T-cell (primary cell): ENCODE measurements at places on chromosomes 12 and 14.

- DNase-seq, result no peak
- no peaks in the 10 kb centered on the region for H3K27me3 ChIP-seq
- H3K36me3 ChIP-seq, result no peaks in the 10 kb centered on the region
- H3K27ac ChIP-seq, result no peak overlapping the region
Measured at GRCh38 chr12:78226763-78227162, 396.1 kb downstream of the NAV3 start.

DNA sequence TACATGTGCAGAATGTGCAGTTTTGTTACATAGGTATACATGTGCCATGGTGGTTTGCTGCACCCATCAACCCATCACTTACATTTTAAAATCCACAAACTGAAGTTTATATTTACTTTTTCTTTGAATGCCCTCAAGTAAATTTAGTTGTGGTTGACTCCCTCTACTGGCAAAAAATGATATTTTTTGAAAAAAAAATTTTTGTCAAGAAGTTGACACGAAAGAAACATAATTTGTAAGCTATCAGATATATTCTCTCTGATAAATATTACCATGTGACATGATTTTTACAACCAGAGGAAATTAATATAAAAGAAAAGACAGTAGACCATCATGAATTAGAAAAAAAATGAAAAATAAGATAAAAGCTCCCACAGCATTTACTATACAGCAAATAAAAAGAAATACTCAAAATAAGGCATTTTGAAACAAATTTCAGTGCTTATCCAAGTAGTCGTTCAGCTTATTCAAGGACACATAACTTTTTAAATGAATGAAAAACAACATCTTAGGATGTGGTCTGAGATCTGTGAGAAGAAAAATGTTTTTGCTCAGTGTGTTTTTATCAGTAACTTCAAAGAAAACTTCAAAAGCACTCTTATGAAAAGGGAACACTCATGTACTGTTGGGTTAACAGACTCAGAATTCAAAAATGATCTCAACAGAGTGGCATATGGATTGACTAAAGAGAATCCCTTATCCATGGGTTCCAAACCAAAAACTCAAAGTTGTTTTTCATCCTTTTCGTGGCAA lies 30.0 kb upstream of the GRIP1 start:
- no peak overlapping the region for H3K27ac ChIP-seq
- no peaks in the 10 kb centered on the region for H3K36me3 ChIP-seq
- DNase-seq, result no peak
- H3K4me3 ChIP-seq, result peak overlapping the region; percentile 5
- no peaks in the 10 kb centered on the region for H3K27me3 ChIP-seq

DNA sequence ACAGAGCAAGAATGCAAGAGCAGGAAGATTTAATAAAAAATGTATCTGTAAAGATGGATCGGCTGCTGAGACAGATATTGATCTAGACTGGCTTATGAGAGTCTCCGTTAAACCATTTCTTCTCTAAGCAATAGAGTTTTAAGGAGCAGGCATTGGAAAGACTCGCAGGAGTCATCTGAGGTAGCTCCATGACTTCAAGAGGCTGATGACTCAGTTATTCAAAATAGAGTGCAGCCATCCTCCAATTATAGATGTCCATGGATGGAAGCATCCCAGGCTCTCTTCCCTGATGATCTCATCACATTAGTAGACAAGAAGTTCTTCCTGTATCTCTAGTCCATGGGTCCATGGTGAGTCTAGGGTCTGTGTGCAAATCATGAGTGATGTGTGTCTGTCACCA lies 638.3 kb upstream of the TMEM132C start:
- H3K4me1 ChIP-seq, result no peaks in the 10 kb centered on the region
- no peak overlapping the region for H3K27ac ChIP-seq
- H3K4me3 ChIP-seq, result no peak overlapping the region

- H3K4me1 ChIP-seq, result no peaks in the 10 kb centered on the region
- no peaks in the 10 kb centered on the region for H3K27me3 ChIP-seq
Measured at GRCh38 chr12:79309039-79309438, 381.7 kb downstream of the PAWR start.

DNA sequence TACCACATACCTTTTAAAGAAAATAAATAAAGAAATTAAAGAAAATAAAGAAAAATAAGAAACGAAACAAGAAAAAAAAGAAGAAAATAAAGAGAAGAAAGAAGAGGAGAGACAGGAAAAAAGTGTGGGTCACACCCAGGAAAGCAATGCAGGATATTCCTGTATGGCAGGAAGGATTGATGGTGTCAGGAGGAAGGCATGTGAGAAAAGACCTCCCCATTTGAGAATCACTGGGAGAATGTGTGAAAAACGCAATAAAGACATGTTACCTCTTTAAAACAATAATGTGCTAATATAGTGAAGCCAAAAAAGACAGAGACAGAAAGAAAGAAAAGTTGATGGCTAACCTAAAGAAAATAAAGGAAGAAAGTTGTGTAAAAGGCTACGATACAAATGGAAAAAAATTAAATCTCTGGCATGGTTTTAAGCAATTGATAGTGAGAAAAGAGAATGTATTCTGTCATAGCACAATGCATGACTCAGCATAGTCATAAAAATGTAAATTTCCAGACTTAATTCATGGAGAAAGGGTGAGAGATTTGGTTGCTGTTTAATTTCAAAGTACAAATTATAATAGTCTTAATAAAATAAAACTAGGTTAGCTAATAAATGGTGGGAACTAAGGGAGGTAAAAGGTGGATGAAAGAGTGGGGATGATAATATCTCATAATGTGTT lies 24.3 kb upstream of the FOXG1 start:
- no peaks in the 10 kb centered on the region for H3K27me3 ChIP-seq
- no peaks in the 10 kb centered on the region for H3K36me3 ChIP-seq

GRCh38 chr12:106646472-106646871 lies 63.7 kb downstream of the RFX4 start:
- no peak overlapping the region for H3K4me3 ChIP-seq
- no peaks in the 10 kb centered on the region for H3K4me1 ChIP-seq
- no peaks in the 10 kb centered on the region for H3K36me3 ChIP-seq

DNA sequence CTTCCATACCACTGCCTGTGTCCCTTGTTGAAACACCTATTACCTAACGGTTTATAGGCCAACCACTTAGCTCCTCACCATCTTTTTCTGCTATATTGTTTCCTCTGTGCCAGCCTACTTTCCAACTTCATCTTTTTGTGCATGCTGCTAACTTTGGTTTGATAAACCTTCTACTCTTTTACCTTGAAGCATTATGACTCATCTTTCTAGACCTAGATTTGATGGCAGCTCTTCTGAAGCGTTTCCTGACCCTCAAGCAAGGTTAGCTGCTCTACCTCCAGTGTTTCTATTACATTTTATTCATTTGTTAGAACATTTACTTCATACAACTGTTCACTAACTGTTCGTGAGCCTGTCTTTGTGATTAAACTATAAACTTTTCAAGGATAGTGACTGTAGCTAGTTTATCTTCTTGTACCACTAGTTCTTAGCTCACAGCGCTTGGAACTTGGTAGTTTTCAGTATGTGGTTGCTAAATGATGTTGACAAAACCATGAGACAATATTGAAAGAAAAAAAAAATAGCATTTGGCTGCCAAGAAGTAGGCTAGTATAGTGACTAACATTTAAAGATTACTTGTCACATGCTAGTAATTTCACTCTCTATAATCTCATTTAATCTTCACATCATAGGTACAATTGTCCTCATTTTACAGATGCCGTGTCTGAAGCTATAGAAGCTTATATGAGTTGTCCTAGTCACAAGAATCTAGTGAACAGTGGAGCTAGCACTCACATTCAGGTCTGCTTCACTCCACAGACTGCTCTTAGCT lies 79.5 kb downstream of the APAF1 start:
- H3K27ac ChIP-seq, result no peak overlapping the region
- DNase-seq, result no peak
- H3K36me3 ChIP-seq, result peaks cover 65% of the 10 kb centered on the region
- H3K4me1 ChIP-seq, result no peaks in the 10 kb centered on the region
- H3K4me3 ChIP-seq, result no peak overlapping the region

GRCh38 chr14:99754141-99755067 lies 38.8 kb upstream of the EML1 start:
- no peaks in the 10 kb centered on the region for H3K27me3 ChIP-seq
- H3K36me3 ChIP-seq, result no peaks in the 10 kb centered on the region
- H3K4me3 ChIP-seq, result no peak overlapping the region
- H3K4me1 ChIP-seq, result peaks cover 11% of the 10 kb centered on the region

GRCh38 chr14:20578784-20579502 lies 8.9 kb downstream of the RNASE11 start:
- H3K36me3 ChIP-seq, result no peaks in the 10 kb centered on the region
- no peaks in the 10 kb centered on the region for H3K27me3 ChIP-seq
- no peak for DNase-seq
- no peak overlapping the region for H3K4me3 ChIP-seq
- no peaks in the 10 kb centered on the region for H3K4me1 ChIP-seq
- no peak overlapping the region for H3K27ac ChIP-seq

GRCh38 chr12:11902525-11902875 lies 168.2 kb upstream of the BCL2L14 start:
- H3K27ac ChIP-seq, result peak overlapping the region; percentile 39
- H3K4me3 ChIP-seq, result no peak overlapping the region
- H3K36me3 ChIP-seq, result no peaks in the 10 kb centered on the region
- no peaks in the 10 kb centered on the region for H3K27me3 ChIP-seq
- H3K4me1 ChIP-seq, result peaks cover 12% of the 10 kb centered on the region
